ENCODE measurements at places on chromosomes 2 and 18. TPM values are rescaled to one million over a fixed set of nuclear protein-coding genes. Genes with fewer than 3 reads are reported as not detected.

DNA sequence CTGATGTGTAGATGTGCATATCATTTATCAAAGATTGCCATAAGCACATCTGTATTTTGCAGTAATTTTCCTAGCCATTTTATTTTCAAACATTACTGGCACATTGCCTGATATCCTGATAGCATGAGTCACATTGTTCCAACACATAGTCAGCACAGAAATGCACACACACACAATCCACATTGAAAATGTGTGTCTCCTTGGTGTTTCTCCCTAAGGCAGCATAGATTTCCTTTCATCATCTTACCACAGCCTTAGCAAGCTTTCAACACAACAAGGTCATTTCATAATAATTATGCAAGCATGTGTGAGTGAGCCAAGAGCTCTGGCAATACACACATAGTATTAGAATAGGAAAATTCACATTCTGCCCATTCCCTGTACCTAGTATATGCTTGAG lies 245.4 kb upstream of the MEIS1 start:
- H3K27ac ChIP-seq, result no peak overlapping the region
- H3K4me1 ChIP-seq, result no peaks in the 10 kb centered on the region
- no peak for DNase-seq
- no peaks in the 10 kb centered on the region for H3K36me3 ChIP-seq
- H3K4me3 ChIP-seq, result no peak overlapping the region

- no peak for DNase-seq
- no peaks in the 10 kb centered on the region for H3K4me1 ChIP-seq
- no peak overlapping the region for H3K4me3 ChIP-seq
Measured at GRCh38 chr18:55997151-55997561, 409.2 kb upstream of the TCF4 start.

GRCh38 chr18:48490641-48491293 lies 48.1 kb upstream of the CTIF start:
- no peak for DNase-seq
- no peak overlapping the region for H3K4me3 ChIP-seq
- no peaks in the 10 kb centered on the region for H3K36me3 ChIP-seq
- no peaks in the 10 kb centered on the region for H3K27me3 ChIP-seq
- H3K4me1 ChIP-seq, result no peaks in the 10 kb centered on the region

DNA sequence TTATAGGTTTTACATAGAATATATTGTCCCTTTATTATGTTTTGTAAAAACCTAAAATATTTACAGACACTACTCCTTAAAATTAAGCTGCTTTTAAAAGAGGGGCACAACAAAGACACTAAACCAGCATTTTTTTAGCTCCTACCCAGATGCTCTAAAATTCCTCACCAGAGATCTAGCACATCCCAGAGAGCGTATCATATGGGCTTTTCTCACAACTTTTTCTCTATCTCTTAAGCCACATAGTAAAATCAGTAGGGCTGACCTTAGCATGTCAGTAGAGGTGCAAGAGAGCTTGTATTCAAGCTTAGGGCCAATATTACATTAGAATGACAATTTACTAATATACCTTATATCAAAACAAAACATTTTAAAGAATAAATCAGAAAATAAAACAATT lies 216.3 kb downstream of the TMX3 start:
- no peak for DNase-seq
- H3K27ac ChIP-seq, result no peak overlapping the region
- H3K36me3 ChIP-seq, result no peaks in the 10 kb centered on the region

GRCh38 chr2:201432621-201433393 lies 18.5 kb downstream of the TRAK2 start:
- no peaks in the 10 kb centered on the region for H3K36me3 ChIP-seq
- peak overlapping the region; percentile 3 for H3K27ac ChIP-seq
- DNase-seq, result peak; percentile 78
- H3K27me3 ChIP-seq, result no peaks in the 10 kb centered on the region

DNA sequence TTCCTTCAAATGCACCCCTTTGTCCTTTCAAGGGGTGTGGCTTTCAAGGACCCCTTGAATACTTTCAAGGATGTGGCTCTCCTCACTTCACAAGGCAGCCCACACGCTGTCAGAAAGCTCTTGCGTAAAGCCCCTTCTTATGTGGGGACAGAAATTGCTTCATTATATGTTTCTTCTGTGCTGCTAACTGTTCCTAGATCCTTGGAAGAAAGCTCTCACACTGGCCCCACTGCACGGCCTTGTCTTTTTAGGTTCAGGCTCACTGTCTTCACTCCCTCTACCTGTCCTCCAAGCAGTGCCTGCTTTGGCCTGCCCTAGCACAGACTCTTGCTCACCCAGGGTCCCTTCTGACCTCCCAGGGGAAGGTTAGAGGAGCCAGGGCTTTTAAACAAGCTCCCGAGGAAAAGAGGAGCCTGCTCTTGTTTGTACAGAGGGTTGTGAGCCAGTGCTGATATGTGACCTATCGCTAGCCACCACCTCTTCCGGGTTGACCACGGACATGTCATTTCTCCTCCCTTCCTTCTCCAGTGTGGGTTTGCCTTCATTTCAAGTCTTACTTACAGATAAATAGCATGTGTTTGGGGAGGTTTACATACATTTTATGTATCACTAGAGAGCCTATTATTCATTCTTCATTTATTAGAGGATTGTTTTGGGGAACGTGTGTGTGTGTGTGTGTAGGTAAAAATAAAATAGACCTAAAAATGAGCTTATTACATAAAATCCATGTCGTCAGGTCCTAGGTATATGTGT lies 94.7 kb downstream of the RTN4 start:
- H3K4me1 ChIP-seq, result peaks cover 9% of the 10 kb centered on the region
- H3K4me3 ChIP-seq, result no peak overlapping the region
- no peaks in the 10 kb centered on the region for H3K27me3 ChIP-seq
- no peaks in the 10 kb centered on the region for H3K36me3 ChIP-seq

DNA sequence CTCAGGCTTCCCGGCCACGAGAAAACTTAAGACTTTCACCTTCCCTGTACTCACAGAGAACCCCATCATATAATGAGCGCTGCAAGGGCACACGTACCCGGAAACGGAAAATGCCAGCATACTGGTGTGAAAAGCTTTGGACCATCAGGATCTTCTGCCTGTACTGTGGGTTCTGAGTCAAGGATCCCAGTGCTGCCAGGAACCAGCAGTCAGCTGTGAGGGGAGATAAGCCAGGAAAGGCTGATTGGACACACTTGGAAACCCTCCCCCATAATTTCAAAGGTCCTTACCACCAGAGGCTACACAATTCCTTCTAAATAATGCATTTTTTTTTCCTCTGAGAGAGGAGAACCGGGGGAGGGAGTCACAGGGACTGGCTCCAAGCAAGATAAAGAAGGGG lies 31.4 kb downstream of the CAPN13 start:
- no peaks in the 10 kb centered on the region for H3K27me3 ChIP-seq
- H3K4me3 ChIP-seq, result no peak overlapping the region
- no peaks in the 10 kb centered on the region for H3K4me1 ChIP-seq
- H3K27ac ChIP-seq, result no peak overlapping the region
- no peak for DNase-seq

The FBXO15 gene
- total RNA-seq, result 0.36 TPM

DNA sequence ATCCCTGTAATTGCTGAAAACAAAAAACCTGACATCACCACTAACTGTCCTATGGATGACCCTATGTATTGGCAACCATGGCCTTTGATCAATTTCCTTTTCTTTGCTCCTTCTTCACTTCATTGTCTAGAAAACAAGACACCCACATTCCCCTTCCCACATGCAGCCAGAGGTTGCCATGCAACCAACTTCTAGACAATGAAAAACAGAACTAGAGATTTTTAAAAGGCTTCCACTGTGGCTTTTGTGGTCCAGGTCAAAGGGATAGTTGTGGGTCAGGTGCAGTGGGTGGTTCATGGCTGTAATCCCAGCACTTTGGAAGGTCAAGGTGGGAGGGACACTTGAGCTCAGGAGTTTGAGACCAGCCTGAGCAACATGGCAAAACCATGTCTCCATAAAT lies 139.3 kb upstream of the DOK6 start:
- no peak for DNase-seq
- H3K27ac ChIP-seq, result no peak overlapping the region
- H3K27me3 ChIP-seq, result no peaks in the 10 kb centered on the region
- H3K4me1 ChIP-seq, result no peaks in the 10 kb centered on the region
- H3K36me3 ChIP-seq, result no peaks in the 10 kb centered on the region

The SCN7A gene
- total RNA-seq, result 117 TPM

DNA sequence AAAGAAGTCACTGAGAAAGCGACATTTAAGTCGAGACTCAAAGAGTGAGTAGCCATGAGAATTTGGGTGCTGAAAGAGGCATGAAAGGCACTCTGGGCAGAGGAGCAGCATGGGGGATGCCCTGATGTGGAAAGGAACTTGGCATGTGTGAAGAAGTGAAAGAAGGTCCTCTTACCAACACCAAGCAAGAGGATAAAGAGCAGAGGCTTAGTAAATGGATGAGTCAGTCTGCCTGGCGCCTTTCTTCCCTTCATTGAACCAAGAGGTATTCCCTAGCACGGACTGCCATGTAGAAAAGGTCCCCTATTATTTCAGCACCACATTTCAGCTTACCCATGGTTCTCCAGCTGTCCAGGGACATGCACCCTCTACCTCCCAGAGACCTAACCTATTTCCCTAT lies 221.1 kb upstream of the NRP2 start:
- no peak for DNase-seq
- H3K4me1 ChIP-seq, result no peaks in the 10 kb centered on the region
- H3K36me3 ChIP-seq, result no peaks in the 10 kb centered on the region
- no peak overlapping the region for H3K27ac ChIP-seq
- H3K4me3 ChIP-seq, result no peak overlapping the region

Measured in sigmoid colon (tissue), 7 donors.